Immature natural killer cell (primary cell): ENCODE measurements at places on chromosomes 11 and 22.

GRCh38 chr11:62705413-62705812 lies 1.8 kb downstream of the BSCL2 start:
- DNase-seq = no peak

DNA sequence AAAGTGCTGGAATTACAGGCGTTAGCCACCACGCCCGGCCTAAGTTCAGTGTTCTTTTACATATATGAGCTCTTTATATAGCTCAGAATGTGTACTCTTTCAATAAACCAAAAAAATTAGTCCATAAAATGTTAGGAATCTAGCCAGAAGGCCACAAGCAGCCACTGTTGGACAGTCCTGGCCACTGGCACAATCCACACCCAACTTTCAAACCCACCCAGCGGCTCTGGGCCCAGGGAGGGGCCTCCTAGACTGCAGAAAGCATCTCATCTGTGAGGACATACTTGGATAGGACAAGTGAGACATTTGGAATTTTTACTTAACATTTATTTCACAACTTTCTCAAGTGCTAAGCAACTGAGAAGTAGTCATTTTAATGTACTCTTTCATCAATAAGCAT lies 6.4 kb downstream of the PACSIN2 start:
- no peak for DNase-seq

- DNase-seq = no peak
Observed at GRCh38 chr11:61332281-61332796, 566 bp downstream of the DDB1 start.

DNA sequence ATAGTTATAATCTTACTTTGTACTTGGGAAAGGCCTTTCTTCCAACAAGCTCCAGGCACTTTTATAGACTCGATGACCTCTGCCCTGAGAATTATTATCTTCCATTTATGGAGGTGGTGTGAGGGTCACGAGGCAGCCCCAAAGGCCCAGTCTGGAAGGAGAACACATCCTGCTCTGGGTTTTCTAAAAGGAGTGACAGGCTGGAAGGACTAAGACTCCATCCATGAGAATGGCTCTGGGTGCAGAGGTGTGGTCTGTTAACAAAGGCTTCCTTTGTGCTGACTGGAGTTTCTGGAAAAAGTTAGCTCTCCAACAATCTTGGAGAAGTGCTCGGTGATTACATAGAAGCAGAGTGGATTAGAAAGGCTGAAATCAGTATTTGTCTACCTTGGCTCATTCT lies 74.7 kb upstream of the SESN3 start:
- no peak for DNase-seq

DNA sequence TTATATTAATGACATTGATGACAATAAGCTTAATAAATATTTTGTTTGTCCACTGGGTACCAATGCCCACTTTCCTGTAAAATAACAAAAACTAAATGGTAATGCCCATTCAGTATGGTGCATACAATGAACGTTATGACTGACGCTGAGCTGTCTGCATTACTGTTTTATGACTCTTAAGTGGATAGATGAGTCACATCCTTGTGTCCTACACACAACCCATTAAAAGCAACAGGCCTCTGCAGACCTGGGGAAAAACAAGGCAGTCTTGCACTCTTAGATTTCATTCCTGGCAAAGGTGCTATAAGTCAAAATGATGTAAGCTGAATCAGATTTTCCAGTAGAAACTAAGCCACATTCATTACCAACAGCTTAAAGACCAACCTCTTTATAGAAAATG lies 176.3 kb upstream of the TMEM45B start:
- no peak for DNase-seq

DNA sequence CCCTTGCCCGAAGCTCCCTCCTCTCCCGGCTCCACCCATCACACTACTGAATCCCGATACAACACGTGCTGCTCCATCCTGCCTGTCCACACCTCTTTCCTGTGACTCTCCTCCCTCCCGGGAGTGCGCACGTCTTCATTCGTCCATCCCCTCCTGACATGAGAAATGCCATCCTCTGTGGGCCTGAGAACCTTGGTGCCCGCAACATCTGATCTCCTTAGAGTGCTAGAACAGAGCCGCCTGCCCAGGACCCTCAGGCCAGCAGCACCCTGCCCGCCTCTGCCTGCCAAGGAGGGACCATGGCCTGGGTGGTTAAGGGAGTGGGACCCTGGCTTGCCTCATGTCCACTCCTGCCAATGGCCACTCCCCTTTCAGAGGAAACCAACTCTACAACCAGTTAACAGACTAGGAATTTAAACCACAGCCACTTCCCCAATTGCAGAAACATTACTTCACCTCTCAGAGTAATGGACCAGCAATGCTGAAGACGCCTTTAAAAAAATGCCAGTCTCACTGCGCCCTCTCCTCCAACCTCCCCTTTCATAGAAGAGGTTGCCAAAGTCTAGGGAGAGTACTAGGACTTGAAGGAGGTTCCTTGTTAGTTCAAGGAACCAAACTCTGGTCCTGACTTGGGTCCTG lies 466.3 kb downstream of the OPCML start:
- DNase-seq = no peak

DNA sequence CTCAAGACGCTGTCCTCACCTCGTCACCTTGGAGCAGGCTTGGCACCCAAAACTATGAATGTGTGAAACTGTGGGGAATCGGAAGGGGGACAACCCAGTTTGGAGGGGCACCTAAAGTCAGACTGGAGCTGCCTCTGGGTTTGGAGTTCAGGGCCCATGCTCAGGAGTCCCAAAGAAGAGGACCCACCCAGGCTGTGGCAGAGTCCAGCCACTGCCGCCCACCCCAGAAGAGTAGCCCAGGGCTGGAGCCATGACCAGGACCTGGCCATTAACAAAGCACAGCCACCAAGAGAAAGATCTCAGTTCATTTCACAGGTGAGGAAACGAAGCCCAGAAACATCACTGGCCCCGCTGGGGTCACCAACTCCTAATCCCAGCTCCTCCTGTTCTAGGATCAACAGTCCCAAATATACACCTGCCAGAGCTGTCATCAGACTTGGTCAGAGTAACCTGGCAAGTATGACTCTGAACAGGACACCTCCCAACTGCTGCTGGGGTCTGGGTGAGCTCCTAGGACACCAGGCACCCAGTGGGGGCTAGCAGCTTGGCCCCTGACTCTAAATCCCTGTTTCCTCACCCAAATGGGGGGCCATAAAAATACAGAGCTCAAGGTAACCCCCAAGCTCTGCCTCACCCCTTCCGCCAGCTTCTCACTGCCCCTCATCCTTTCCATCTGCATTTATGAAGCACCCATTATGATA lies 2.7 kb downstream of the RAB3IL1 start:
- no peak for DNase-seq

DNA sequence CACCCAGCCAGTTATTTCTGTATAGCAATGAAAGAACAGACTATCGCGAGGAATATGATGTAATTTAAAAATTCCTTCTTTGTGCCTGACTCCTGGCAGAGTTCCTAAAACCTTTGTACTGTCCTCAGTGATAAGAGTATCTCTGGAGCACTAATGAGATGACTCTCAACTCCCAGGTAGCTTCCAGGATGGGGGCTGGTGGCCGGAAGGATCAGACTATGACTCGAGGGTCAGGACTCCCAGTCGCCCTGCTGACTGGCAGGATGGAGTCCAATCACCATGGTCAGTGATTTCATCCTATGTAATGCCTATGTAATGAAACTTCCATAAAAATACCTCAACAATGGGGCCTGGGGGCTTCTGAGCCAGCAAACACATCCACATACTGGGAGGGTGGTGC lies 135.1 kb downstream of the SHANK2 start:
- no peak for DNase-seq

GRCh38 chr11:121574801-121575200 lies 122.0 kb upstream of the SORL1-AS1 start:
- DNase-seq = no peak

GRCh38 chr22:50207383-50208140 lies 6.8 kb downstream of the SELENOO start:
- no peak for DNase-seq
